Stomach (tissue), 19 donors: ENCODE measurements at places on chromosomes 2 and 18. TPM values are rescaled to one million over a fixed set of nuclear protein-coding genes. Genes with fewer than 3 reads are reported as not detected.
A peak's percentile ranks its signal among the peaks of the same experiment; 100 is the strongest.

DNA sequence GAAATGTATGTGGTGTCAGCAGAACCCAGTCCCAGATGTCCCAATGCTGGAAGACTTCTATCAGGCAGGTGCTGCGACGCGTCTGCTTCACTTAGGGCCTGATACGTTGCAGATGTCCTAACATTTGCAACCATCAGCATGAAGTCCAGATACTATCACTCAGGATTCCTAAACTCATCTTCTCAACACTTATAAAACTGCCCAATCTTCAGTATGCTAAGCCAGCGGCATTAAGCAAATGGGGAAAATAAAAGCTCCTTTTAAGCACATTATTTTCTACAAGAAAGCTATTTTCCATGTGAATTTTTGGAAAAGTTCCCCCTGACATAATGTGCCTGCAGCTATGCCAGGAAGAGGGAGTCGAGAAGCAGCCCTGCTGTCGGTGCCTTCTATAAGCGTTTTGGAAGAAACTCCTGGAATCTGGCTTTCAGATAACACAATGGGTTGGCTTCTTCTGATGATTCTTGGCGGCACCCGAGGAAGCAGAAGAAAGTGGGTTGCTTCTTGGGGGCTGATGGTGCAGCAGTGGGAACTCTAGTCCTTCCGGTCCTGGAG is 60.7 kb upstream of the ITGA6 start:
- no peak for DNase-seq

DNA sequence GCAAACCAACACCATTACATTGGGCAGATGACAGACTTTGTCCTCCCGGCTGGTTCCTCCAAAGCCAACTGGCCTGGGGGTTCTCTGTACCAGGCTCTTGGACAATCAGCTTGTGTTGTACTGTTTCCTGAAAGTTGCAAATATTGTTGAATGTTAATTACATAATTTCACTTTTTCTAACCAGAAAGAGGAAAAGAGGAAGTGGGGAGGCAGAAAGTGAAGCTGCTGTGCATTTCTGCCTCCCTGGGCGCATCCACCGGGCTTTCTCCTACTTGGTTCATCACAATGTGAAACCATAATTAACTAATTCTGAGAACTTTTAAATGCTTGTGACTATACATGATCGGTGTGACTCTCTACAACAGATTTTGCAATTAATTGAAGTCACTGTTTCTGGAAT is 10.1 kb downstream of the TWIST2 start:
- DNase-seq = no peak

GRCh38 chr2:149064365-149064841 is 25.9 kb downstream of the LYPD6B start:
- no peak for DNase-seq

- DNase-seq = no peak
Observed at GRCh38 chr2:97936199-97936598, 59.5 kb downstream of the TMEM131 start.

- no peak for DNase-seq
Observed at GRCh38 chr18:49921318-49921985, 108.1 kb upstream of the ACAA2 start.

GRCh38 chr2:105834931-105835330 is 90.2 kb downstream of the NCK2 start:
- DNase-seq = no peak

DNA sequence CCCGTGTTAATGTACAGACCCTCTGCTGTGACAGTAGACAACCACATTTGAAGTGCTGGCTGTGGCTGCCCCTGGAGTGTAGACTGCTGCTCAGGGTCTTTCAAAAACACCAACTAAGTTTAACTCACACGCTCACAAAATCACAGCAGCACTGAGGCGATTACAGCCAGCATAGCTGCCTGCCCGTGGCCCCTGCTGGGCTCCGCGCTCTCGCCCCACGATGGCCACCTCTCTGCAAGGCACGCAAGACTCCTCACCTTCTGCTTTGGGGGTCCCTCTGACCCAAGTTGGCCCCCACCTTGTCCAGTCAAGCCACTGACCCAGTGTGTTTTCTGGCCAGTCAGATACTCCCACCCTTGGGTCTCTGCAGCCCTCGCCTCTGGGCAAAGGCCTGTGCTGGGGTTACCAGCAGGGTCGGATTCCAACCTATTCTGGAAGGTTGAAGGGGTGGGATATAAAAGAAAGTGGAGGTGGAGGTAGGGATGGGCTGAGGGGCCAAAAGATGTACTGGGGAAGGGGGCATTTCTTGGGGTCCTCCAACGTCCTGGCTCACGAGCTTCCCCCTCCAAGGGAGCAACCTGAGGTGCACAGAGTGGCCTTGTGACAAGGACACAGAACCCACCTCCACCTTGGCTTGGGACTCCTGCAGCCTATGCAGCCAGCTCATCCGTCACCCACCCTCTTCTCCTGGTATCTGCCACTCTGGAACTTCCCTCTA is 2.9 kb upstream of the B3GNT7 start:
- no peak for DNase-seq

GRCh38 chr2:100427627-100428258 is 10.3 kb upstream of the CHST10 start:
- peak; percentile 78 for DNase-seq

DNA sequence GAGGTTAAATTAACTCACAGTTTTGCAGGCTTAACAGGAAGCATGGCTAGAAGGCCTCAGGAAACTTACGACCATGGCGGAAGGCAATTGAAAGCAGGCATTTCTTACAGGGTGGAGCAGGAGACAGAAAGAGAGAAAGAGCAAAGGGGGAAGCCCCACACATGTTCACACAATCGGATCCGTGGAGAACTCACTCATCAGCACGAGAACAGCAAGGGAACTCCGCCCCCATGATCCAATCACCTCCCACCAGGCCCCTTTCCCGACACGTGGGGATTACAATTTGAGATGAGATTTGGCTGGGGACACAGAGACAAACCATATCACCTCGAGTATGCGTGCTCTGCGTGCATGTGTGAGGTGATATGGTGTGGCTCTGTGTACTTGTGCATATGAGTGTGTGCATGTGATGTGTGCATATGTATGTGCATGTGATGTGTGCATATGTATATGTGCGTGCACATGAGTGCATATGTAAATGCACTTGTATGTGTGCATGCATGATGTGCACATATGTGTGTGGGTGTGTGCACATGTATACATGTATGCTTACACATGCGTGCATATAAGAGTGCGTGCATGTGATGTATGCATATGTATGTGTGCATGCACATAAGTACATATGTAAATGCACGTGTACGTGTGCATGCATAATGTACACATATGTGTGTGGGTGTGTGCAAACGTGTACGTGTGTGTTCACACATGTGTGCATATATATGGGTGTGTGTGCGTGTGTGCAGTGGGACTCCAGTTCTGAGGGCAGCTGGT is 108.7 kb upstream of the HDAC4 start:
- DNase-seq = no peak

The SERPINB3 gene
- polyA plus RNA-seq = 0.62 TPM

DNA sequence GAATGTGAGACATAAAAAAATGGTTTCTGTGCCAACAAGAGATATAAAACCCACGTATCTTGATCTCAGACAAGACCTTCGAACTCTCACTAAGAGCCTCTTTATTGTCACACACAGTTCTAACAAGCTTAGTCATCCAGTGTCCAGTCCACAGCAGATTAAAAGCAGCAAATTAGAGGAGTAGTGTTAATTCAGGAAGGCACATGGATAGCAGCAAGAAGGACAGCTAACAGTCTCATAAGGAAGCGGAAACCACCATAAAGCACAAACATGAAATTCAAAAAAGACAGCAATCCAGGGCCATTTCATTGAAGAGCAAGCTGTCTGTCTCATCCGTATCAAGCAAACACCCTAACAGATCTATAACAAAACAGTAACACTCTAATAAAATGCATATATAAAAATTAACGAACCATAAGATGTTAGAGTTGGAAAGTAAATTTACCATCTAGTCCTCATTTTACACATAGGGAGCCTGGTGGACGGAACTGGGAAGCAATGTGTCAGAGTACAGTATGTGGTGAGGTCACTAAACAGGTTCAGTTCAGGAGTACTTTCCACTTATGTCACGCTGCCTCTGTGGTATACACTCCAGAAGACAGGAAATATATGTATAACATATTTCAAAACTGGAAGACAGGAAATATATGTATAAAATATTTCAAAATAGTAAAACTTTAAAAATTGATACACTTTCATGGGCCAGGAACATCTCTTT is 18.3 kb downstream of the AAK1 start:
- no peak for DNase-seq

DNA sequence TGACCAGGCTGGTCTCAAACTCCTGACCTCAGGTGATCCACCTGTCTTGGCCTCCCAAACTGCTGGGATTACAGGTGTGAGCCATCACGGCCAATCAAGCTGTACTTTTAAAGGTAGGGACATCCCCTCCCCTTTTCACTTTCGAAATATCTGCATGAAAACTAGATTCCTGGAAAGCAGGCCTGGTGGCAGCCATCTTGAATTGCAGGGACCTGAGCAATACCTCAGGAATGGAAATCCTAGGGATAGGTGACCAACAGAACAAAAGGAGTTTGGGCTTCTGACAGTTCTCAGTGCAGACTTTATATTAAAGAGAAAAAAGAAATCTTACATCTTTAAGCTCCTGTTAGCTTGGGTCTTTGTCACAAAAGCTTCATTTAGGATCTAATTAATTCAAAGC is 62.6 kb downstream of the KLF7 start:
- no peak for DNase-seq

DNA sequence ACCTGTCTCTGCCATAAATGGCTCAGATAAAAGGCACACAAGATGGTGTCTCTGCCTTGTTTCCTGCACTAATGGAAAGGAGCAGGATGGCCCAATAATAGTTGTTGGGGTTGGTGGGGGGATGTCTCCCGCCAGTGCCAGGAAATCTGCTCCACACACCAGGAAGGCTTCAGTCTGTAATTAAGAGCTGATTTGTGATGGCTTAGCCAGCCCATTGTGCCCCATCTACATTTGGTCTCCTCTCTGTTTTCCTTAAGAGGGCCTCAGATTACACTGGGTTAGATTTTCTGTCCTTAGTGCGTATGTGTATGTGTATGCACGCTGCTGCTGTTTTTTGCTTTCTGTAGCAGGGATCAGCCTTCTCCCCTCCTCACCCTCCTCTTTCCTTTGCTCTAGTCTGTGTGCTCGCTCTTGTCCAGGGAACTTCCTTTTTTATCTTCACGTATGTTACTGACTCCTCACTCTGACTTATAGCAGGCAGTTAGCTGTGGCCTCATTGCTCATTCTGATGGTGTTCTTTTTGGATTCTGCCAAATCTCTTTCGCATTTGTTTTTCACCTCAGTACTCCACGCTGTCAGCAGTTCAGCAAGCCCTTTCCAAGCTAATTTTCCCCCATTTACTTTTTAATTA is 33.4 kb upstream of the MGAT5 start:
- DNase-seq = no peak

- DNase-seq = no peak
Observed at GRCh38 chr2:30106543-30106942, 40.3 kb upstream of the YPEL5 start.

The LIMS1 gene
- polyA plus RNA-seq = 33.1 TPM

The SCG2 gene
- polyA plus RNA-seq = 1.2 TPM

The GKN1 gene
- polyA plus RNA-seq = 123 TPM

The LAMA1 gene
- 0.31 TPM for polyA plus RNA-seq

DNA sequence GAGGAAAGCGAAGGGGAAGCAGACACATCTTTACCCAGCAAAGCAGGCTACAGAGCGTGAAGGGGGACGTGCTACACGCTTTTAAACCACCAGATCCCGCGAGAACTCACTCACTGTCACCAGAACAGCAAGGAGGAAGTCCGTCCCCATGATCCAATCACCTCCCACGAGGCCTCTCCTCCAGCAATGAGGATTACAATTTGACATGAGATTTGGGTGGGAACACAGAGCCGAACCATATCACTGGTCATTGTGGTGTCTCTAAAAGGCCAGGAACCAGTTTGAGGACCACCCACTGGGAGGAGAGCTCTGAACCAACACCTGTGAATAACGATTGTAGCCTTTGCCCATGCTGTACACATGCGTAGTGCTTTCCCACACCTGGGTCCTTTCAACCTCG is 116.6 kb upstream of the FAM136A start:
- DNase-seq = no peak

The ABCB11 gene
- not detected for polyA plus RNA-seq

DNA sequence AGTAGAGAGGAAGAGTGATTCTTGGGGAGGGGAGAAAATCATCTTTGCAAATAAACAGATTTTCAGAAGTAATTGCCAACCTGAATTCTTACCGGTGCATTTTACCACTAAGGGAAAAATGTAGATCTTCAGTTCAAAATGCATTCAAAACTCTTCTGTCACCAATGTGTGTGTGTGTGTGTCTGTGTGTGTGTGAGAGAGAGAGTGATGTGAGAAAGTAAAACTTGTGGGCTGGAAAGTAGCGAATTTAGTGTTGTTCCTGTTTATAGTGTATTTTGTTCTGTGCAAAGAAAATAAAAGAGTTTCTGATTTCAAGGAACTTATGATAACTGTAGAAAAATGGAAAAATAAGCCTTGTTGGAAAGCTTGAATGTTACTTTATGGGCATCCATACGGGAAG is 27.0 kb downstream of the KCNJ13 start:
- DNase-seq = no peak

The WDPCP gene
- polyA plus RNA-seq = 1.9 TPM

GRCh38 chr2:167940734-167941507 is 306.5 kb downstream of the STK39 start:
- DNase-seq = no peak

DNA sequence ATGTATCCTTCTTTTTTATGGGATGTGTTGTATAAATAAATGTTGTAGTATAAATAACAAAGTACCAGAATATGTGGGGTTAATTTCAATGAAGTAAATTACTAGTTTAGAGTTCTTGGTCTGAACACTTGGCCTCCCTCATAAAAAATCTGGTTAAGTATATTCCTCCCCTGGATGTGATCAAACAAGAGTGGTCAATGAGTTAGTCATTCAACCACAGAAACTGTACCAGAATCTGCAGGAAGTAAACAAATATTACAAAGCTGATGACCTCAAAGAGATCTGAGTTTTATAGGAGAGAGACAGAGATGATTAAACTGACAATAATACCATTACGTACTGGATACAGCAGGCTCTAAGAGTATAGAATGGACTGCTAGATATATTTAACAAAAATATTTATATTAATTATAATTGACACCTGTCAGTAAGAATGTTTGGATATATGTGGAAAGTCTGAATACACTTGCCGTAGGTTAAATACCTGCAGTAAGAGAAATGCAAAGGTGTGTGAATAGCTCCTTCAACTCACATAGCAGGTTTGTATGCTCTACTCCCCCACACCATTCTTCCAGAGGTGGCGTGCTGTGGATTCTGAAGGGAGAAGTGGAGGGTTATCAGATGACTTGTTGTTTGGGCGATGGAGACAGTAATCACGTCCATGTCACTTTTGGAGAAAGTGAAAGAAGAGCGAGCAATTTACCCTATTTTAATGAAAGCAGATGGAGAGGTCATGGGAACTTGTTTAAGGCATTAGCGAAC is 108.3 kb upstream of the LRATD1 start:
- no peak for DNase-seq
